Osteoblast (primary cell): ENCODE measurements at places on chromosomes 1 and 21. TPM values are rescaled to one million over a fixed set of nuclear protein-coding genes. Genes with fewer than 3 reads are reported as not detected.

Gene CD1B
- total RNA-seq, result not detected in 2 replicates

Gene MSTO1
- total RNA-seq, result 25.3 and 28.6 TPM in 2 replicates

DNA sequence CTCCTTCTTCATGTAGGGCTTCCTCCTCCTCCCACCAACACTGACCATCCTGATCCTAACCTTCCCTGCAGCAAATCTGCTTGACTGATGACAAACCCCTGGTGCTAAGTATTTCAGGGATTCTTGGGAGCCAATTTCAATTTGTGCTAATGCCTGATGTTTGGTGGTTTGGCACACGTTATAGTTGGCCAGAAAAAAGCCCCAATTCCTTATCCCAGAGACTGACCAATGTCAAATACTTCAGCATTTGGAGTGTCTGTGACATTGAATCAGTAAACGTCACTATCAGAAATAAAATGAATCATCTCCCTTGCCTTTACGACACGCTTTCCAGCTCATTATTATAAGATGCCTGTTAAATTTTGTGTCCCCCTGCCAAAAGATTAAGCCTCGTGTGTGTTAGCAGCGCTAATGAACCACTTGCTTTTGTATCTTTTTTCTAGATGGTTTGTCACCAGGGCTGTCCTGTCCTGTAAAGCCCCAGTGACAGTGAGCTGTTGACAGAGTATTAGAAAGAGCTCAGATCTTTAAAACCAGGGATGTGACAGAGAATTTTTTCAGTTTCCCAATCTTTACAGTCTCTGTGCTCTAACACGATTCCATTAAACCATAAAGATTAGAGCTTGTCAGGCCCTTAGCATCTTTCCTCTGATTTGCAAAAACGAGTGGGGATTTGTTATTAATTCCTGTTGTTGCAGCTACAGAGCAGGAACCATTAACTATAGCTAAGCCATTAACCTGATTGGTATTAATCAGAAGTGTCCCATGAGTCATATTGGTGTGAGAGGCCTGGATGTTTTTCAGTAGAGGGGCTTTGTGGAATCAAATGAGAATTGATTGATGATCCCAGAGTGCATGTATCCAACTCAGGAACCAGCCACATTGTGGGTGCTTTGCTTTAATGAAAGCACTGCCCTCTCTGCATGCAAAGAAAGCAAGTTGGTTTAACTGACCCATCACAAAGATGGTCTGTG, 665.1 kb upstream of the PLXNA2 start:
- no peaks in the 10 kb centered on the region for H3K27me3 ChIP-seq
- H3K36me3 ChIP-seq, result no peaks in the 10 kb centered on the region
- H3K4me3 ChIP-seq, result no peak overlapping the region
- no peak overlapping the region for H3K27ac ChIP-seq
- DNase-seq, result no peak
- H3K4me1 ChIP-seq, result no peaks in the 10 kb centered on the region

Gene MYOG
- not detected in 2 replicates for total RNA-seq

Gene TTC34
- total RNA-seq, result 0.29 and 0.36 TPM in 2 replicates

DNA sequence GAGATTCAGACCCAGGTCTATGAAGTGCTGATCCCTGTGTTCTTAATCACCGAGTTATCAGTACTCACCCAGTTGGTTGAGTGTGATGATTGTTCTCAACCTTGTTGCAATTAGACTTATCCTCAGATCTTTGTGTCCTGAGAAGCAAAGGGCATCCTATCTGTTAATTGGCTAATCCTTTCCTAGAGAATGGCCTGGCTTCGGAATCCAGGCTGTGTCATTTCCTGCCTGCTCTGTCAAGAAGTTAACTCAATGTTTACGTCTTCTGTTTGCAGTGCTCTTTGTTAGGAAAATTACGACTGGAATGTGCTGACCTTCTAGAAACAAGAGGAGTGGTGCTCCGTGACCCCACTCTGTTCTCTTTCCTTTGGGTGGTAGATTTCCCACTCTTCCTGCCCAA, 14.7 kb downstream of the GAS5 start:
- H3K27ac ChIP-seq, result peak overlapping the region; percentile 59
- no peaks in the 10 kb centered on the region for H3K27me3 ChIP-seq
- no peak overlapping the region for H3K4me3 ChIP-seq
- H3K36me3 ChIP-seq, result peaks cover 40% of the 10 kb centered on the region

- H3K27me3 ChIP-seq, result peaks cover 3% of the 10 kb centered on the region
- no peak overlapping the region for H3K27ac ChIP-seq
- H3K36me3 ChIP-seq, result no peaks in the 10 kb centered on the region
- no peaks in the 10 kb centered on the region for H3K4me1 ChIP-seq
- no peak for DNase-seq
These were observed 11.6 kb upstream of the SIPA1L2 start for GRCh38 chr1:232641507-232641906.

GRCh38 chr1:233614743-233615521, 1.0 kb downstream of the KCNK1 start:
- H3K4me1 ChIP-seq, result peaks cover 9% of the 10 kb centered on the region
- H3K36me3 ChIP-seq, result no peaks in the 10 kb centered on the region
- no peak for DNase-seq
- peak overlapping the region; percentile 80 for H3K4me3 ChIP-seq

DNA sequence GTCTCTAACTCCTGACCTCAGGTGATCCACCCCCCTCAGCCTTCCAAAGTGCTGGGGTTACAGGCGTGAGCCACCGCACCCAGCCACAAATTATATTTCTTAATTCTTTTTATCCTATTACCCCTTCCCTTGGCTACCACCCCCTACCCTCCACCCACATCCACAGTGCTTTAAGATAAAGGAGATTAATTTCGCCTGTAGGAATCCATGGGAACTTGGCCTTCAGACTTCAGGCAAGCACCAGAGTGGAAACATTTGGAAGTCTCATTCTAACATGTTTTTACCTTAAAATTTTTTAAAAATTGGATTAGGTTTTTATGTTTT, 10.4 kb downstream of the CNST start:
- no peaks in the 10 kb centered on the region for H3K27me3 ChIP-seq
- H3K36me3 ChIP-seq, result no peaks in the 10 kb centered on the region
- DNase-seq, result no peak
- no peak overlapping the region for H3K27ac ChIP-seq
- H3K4me1 ChIP-seq, result peaks cover 27% of the 10 kb centered on the region

Gene SH3GLB1
- 53.9 and 62.8 TPM in 2 replicates for total RNA-seq

- no peak overlapping the region for H3K27ac ChIP-seq
- no peak overlapping the region for H3K4me3 ChIP-seq
- H3K27me3 ChIP-seq, result no peaks in the 10 kb centered on the region
- H3K4me1 ChIP-seq, result peaks cover 11% of the 10 kb centered on the region
- DNase-seq, result no peak
- no peaks in the 10 kb centered on the region for H3K36me3 ChIP-seq
These were observed 1.5 kb upstream of the MRPS14 start for GRCh38 chr1:175024773-175025172.

Gene SLC44A5
- under 0.01 and 0.36 TPM in 2 replicates for total RNA-seq

- no peak for DNase-seq
- H3K4me3 ChIP-seq, result no peak overlapping the region
- H3K4me1 ChIP-seq, result no peaks in the 10 kb centered on the region
- no peaks in the 10 kb centered on the region for H3K36me3 ChIP-seq
These were observed 122.0 kb downstream of the TNNI3K start for GRCh38 chr1:74357150-74357549.

DNA sequence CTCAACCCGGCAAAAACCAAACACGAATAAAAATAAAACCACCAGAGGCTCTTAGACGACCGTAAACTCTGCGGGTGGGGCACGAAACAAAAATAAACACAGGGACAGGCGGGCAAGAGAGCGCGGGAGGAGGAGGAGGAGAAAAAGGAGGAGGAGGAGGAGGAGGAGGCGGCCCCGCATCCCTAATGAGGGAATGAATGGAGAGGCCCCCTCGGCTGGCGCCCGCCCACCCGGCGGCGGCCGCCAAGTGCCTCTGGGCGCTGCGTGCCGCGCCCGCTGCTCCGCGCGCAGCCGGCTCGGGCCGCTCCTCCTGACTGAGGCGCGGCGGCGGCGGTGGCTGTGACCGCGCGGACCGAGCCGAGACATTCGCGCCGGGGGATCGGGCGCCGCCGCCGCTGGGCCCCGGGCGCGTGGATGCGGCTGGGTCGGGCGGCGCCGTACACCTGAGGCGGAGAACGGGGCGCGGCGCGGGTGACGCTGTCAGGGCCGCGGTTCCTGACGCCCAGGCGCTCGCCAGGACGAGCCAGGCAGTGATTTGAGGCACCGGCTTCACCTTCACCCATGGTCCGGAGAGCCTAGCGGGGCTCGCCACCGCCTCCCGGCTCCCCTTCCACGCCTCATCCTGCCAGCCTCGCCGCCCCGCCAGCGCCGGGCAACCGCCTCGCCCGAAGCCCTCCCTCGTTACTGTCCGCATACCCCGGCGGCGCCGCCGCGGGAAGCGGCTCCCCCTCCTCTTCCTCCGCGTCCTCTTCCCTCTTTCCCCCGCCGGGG, at the start of gene MARK1:
Gene MARK1 (plus strand): TSS at position 229 of the 771 bp plus-strand sequence. CDS start 687 bp downstream, outside the sequence.
- H3K4me3 ChIP-seq, result peak within 1 kb of the TSS; percentile 70
- peaks cover 57% of the 10 kb centered on the region for H3K27me3 ChIP-seq
- H3K36me3 ChIP-seq, result no peaks in the 10 kb centered on the region
- peaks cover 4% of the 10 kb centered on the region for H3K4me1 ChIP-seq
- DNase-seq, result peak; percentile 90
- no peak within 1 kb of the TSS for H3K27ac ChIP-seq

Gene SLC25A44
- total RNA-seq, result 15.0 and 15.2 TPM in 2 replicates

Gene HHAT
- total RNA-seq, result 5.1 and 7.4 TPM in 2 replicates

Gene B3GALT5
- under 0.01 TPM in 2 replicates for total RNA-seq

DNA sequence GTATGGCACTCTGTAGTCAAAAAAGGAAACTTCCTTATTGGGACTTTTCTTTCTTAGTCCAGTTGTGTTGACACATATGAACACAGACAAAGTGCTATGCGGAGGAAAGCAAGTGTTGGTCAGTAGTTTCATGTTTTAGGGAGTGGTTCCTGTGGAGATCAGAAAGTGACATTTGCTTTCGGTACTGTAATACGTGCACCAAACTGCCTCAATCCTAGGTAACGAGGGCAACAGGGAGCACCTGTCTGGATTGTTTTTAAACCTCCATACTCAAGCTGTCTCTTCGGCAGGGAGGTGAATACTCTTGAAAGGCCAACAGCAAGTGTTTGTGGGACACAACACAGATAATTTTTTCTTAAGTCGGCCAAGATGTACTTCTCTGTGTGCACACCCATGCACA, 9.1 kb downstream of the RHOU start:
- H3K4me3 ChIP-seq, result no peak overlapping the region
- no peaks in the 10 kb centered on the region for H3K36me3 ChIP-seq
- no peaks in the 10 kb centered on the region for H3K27me3 ChIP-seq
- no peak overlapping the region for H3K27ac ChIP-seq

Gene LENEP
- 0.88 TPM in 1 of 2 replicates, not detected in the other for total RNA-seq

Gene GRIK3
- total RNA-seq, result not detected in 2 replicates

- no peaks in the 10 kb centered on the region for H3K36me3 ChIP-seq
- no peaks in the 10 kb centered on the region for H3K27me3 ChIP-seq
- no peak overlapping the region for H3K4me3 ChIP-seq
- no peaks in the 10 kb centered on the region for H3K4me1 ChIP-seq
- H3K27ac ChIP-seq, result no peak overlapping the region
These were observed 77.6 kb upstream of the CHRM3 start for GRCh38 chr1:239308701-239309333.

DNA sequence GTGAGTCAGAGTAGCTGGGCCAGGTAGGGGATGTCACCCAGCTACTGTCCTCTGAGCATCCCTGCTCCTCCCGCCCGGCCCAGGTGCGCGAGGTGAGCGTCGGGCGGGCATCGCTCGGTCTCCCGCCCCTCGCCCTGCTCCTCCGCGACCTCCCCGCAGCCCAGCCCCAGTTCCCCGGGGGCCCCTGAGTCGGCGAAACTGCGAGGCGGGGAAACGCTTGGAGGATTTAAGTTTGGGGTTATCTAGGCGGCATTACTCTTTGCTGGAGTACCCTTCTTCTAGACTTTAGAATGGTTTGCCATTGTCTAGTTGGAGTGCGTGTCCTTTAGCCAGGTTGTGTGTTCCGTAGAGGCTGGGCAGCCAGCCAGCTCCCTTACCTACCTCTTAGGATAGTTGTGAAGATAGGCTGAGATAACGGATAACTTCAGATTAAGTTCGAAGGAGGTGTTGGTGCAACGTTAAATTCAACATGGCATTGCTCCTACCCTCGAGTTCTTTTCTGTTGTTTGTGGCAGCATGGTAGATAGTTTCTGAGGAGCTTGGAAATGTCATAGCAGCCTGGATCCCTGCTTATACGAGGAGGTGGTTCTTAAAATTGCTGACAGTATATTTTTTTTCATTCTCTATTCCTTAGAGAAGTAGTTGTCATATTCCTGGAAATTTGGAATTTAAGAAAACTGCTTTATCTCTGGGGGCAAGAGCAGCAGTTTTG, 697 bp downstream of the AGO3 start:
- H3K4me3 ChIP-seq, result peak overlapping the region; percentile 95
- peak overlapping the region; percentile 88 for H3K27ac ChIP-seq
- DNase-seq, result peak; percentile 42
- no peaks in the 10 kb centered on the region for H3K36me3 ChIP-seq
- H3K27me3 ChIP-seq, result no peaks in the 10 kb centered on the region

- no peaks in the 10 kb centered on the region for H3K27me3 ChIP-seq
- no peak overlapping the region for H3K4me3 ChIP-seq
- H3K4me1 ChIP-seq, result peaks cover 29% of the 10 kb centered on the region
These were observed 41.8 kb downstream of the DUSP10 start for GRCh38 chr1:221699978-221700519.

Gene RIMS3
- 3.5 and 6.2 TPM in 2 replicates for total RNA-seq

DNA sequence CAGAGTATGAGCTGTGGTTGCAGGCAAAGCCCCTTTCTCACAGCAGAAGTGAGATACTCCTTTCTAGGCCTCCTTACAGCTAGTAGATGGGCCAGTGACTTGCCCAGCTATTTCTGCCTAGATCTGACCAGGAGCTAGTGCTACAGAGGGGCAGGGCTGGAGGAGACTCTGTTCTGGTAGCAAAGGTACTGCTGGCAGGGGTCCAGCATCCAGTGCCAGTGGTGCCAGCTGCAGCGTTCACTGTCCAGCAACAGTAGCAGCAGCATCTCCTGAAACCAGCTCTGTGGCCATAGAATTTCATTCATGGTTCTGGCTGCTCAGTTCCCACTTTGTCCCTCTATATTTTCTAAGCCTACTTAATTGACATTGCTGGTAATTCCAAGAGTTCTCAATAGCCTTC, 62.5 kb upstream of the CNN3 start:
- H3K36me3 ChIP-seq, result no peaks in the 10 kb centered on the region
- peaks cover 15% of the 10 kb centered on the region for H3K4me1 ChIP-seq
- no peak overlapping the region for H3K27ac ChIP-seq
- no peak for DNase-seq

Gene DNASE2B
- total RNA-seq, result not detected in 2 replicates

Gene ILF2
- 130 and 142 TPM in 2 replicates for total RNA-seq

Gene FGR
- 0.29 and 0.36 TPM in 2 replicates for total RNA-seq

Gene F5
- total RNA-seq, result not detected in 2 replicates

- H3K4me1 ChIP-seq, result peaks cover 4% of the 10 kb centered on the region
- H3K27ac ChIP-seq, result no peak overlapping the region
- H3K27me3 ChIP-seq, result no peaks in the 10 kb centered on the region
- H3K4me3 ChIP-seq, result no peak overlapping the region
- no peaks in the 10 kb centered on the region for H3K36me3 ChIP-seq
These were observed 483.2 kb upstream of the PTBP2 start for GRCh38 chr1:96238426-96238825.

DNA sequence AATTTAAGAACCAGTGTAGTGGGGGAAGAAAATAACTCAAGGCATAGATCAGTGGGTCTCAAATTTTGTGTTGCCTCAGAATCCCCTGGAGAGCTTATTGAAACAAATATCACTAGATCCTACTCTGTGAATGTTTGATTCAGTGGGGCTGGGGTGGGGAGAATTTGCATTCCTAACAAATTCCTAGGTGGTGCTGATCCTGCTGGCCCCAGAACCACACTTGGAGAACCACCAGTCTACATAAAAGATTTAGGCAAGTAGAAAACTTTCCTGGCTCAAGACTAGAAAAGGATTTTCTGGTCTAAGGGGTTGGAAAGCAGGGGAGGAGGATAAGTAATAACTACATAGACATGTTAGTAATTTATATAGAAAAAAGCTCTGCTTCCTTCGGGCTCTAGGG, 34.1 kb upstream of the C1orf21 start:
- H3K27ac ChIP-seq, result no peak overlapping the region
- no peak overlapping the region for H3K4me3 ChIP-seq
- H3K4me1 ChIP-seq, result no peaks in the 10 kb centered on the region
